Right hindlimb (tissue), 1 donor: ENCODE measurements at places on chromosomes 3 and 15.

GRCh38 chr3:198026620-198027019 is 66.6 kb downstream of the LMLN start:
- no peak for DNase-seq

- DNase-seq: peak; percentile 89
These were observed 216.2 kb downstream of the ADAMTS17 start for GRCh38 chr15:100125401-100126191.

GRCh38 chr3:61634678-61635077 is 73.3 kb downstream of the PTPRG start:
- no peak for DNase-seq

GRCh38 chr3:110576960-110577359 is 494.7 kb upstream of the NECTIN3 start:
- DNase-seq: no peak

DNA sequence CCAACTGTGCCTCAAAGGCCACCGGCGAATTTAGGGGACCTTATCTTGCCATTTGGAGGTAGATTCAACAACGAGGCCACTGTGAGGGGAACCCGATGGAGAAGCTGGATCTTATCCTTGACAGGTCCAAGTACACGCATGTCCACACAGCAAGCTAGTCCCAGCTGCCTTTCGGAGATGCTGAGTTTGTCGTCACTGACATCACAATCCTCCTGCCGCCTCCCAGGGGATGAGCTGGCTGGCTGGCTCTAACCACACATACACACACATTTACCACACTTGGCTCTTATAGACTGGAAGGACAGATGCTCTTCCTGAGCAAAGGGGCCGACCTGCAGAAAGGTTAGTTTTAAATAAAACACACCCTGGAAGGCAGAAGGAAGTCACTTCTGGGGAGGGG is 176.3 kb downstream of the STT3B start:
- DNase-seq: no peak

GRCh38 chr15:39074341-39074985 is 506.4 kb upstream of the THBS1 start:
- no peak for DNase-seq

- DNase-seq: no peak
These were observed 219.1 kb upstream of the RGMA start for GRCh38 chr15:93308026-93308690.

DNA sequence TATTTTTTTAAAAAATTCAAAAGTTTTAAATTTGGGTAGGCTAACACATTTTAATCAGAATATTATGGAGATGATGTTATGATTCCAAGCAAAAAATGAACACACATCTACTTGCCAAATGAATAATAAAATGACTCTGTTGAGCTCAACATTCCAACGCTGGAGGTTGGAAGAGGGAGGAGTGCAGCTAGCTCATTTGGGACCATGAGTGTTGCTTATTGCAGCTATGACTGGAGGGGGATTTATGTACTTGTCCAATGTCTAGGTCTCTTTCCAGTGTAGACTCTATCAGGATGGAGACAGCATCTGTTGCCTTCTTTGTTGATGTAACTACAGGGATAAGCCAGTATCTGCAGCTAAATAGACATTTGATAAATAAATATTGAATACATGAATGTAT is 310.6 kb downstream of the CACNA2D3 start:
- DNase-seq: no peak
